Ecto neural progenitor cell (in vitro differentiated cells): ENCODE measurements at places on chromosomes 6 and 20.

DNA sequence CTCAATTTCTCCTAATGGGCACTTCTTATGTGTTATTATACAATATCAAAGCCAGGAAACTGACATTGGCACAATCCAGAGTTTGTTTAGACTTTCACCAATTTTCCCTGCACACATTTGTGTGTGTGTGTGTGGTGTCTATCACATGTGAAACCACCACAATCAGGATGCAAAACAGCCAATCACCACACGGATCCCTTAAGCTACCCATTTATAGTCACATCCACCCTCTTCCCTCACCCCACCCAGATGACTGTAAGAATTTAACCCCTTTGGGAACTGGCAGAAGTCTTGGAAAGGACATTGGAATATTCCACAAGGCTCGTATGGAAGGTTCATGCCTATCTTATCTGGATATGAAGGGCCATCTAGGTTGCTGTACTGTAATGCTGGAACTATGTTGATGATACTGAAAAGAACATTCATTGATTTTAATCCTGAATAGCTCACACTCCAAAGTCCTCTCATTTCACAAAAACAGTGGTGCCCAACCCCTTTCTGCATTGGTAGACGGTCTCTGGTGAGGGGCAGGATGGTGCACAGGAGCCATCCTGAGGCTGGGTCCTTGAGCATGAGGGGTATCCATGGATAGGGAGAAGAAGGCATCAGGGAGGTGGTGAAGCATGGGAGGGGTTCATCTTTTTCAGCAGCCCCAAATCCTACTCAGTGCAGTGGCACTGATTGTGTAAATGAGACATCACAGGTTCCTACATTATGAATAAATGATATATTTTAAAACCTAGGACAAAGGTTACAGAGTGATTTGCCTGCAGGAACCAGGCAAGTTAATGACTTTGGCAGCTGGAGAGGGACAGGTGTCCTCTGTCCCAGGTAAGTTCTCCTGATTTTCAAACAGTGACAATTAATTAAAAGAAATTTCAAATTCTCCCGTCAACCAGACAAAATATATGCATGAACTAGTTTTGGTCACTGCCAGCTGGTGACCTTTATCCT is 12.1 kb upstream of the CTCFL start:
- DNase-seq, result no peak

DNA sequence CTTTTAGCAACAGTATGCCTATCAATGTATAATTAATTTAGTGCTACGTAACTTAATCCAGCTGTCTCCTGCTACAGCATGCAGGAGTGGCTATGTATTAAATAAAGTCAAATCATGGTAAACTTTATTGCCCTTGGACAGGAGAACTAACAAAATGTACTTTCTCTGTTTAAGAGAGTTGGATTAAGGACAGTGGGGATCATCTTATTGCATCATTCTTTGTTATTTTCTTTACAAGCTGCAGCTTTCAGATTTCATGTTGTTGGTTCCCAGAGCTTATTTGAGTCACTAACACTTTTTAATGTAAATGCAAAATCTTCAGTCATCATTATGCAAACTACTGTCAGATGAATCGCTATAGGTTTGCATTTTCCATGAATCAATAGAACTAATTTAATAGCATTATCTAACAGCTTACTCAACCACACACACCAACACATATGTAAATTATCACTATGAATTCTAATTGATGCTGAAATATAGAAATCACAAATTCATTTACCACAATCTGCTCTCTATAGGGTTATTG is 424.7 kb downstream of the MMUT start:
- no peak for DNase-seq

- no peak for DNase-seq
Observed at GRCh38 chr6:105680131-105680530, 277.2 kb upstream of the PREP start.

GRCh38 chr6:143536461-143536865 is 24.9 kb upstream of the FUCA2 start:
- DNase-seq, result peak; percentile 73

DNA sequence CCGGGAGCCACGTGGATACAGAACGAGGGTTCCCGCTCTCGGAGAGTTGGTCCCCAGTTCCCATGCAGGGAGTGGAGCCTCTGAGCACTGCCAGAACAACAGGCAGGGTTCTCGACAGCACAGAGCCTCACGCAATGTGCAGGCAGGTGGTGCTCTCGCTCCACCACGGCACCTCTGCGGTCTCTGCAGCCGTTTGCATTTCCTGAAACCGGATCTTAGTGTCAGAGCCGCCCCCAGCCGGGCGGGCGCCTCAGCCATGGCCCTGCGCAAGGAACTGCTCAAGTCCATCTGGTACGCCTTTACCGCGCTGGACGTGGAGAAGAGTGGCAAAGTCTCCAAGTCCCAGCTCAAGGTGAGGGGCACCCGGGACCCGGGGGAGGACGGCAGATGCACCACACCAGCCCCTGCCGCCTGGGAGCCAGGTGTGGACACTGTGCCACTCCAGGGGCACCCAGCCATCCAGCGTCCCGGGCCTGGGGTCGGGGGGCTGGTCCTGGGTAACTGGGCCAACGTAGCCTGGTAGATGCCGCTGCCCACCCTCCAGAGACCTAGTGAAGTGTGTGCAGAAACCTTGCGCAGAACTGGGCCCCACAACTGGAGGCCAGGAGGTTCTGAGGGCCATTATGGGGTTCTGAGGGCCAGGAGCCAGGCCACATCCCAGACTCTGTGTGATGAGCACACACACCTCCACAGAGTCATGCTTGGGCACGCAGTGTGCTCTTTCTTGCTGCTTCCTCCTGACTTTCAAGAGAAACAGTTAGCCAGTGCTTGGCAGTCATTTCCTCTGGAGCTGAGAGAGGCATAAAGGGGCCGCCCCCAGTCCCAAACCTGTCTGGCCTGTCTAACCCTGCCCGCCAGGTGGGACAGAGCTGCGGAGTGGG is at the start of gene DEF6:
DEF6 (plus strand) TSS at position 218 of the 881 bp plus-strand sequence; CDS start at position 257, 39 bp downstream.
- peak; percentile 89 for DNase-seq

DNA sequence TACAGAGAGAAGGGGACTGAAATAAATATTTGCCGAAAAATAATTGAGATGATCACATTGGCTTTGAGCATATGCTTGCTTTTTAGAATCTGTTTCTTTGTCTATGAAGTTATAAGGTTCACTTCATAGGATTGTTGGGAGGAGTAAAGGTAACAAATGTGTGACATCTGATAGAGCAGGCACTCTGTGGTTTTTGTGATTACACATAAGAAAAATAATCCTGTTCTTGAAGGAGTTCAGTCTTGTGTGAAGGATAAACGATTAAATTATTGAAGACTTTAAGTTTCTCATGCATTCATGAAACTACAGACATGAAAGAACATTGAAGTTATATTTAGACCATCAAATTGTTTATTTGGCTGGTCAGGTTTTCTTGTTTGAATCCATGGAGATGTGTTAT is 45.0 kb downstream of the QKI start:
- no peak for DNase-seq

- DNase-seq, result peak; percentile 50
Observed at GRCh38 chr6:63816982-63817436, 181.4 kb downstream of the PHF3 start.

- DNase-seq, result no peak
Observed at GRCh38 chr6:399785-400534, 8.4 kb downstream of the IRF4 start.

DNA sequence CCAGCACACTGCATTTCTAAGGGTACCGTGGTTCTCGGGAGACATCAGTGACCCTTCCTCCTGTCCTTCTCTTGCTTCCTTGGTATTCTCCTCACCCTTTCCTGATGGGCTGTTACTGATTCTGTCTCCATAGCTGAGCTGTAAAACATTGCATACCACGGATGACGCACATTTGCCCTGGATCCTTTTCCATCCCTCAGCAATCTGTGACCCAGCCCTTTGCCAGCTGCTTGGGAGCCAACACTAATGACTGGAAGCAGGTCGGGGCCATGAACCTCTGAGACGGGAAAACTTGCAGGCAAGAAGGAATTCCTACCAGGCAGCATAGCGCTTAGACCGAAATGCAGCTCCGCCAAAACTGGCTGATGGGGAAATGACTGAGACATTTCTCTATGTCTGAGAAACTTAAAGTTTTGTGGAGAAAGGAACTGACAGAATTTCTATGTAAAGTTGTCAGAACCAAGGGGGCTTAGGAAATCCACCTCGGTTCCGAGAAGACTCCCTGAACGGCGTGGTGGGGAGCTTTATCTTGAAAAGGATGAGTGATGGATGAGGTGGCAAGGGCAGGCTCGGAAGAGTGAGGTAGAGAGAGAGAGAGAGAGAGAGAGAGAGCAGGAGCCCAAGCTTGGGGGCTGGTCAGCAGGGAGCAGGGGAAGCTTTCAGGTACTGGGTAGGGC is 19.2 kb downstream of the TUBB2B start:
- DNase-seq, result peak; percentile 34

DNA sequence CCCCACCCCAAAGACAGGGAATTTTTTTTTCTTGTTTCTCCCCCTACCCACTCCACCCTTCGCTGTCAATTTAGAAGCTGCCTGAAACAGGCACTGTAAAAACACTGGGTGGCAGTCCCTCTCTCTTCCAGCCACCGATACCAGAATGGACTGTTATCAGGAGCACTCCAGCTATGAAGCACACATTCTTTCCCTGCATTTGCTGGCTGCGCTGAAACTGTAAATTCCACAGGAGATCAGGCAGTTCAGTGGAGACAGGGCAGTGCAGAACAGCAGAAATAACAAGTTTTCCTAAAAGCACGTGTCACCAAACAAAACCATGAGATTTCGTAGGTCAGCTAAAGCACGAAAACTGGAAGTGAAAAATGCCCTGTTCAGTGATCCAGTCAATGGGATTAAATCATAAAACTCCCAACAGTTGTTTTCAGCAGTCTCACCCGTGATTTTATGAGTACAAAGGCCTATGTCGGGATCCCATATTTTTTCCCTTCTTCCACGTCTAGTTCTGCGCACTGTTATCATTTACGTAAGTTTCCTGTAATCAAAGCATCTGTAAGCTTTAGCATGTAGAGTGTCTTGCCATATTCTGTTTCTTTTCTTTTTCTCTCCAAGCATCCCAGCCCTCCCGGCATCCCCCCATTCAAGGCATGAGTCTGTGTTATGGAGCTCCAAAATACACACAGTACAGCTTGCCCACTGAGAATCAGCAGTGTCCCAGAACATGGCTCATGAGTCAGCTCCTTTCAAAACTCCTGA is 359.9 kb upstream of the EPHA7 start:
- peak; percentile 58 for DNase-seq
